ENCODE measurements at places on chromosomes 6 and 20.

GRCh38 chr6:106377061-106377540, 16.6 kb downstream of the CRYBG1 start:
- DNase-seq: no peak

DNA sequence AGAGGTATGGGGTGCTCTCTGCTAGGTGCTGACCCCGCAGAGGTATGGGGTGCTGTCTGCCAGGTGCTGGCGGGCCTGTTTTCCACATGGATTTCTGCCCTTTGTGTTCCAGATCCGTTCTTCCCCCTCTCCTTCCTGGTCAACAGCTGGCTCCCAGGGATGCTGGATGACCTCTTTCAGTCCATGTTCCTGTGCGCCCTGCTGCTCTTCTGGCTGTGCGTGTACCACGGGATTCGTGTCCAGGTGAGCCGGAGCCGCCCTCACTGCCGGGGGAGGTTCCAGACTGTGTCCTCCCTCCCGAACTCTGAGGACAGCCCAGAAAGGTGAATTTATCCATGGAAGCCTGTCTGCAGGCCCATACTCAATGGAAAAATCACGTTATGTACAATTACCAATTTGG, 36.3 kb downstream of the DYNLT1 start:
- no peak for DNase-seq

DNA sequence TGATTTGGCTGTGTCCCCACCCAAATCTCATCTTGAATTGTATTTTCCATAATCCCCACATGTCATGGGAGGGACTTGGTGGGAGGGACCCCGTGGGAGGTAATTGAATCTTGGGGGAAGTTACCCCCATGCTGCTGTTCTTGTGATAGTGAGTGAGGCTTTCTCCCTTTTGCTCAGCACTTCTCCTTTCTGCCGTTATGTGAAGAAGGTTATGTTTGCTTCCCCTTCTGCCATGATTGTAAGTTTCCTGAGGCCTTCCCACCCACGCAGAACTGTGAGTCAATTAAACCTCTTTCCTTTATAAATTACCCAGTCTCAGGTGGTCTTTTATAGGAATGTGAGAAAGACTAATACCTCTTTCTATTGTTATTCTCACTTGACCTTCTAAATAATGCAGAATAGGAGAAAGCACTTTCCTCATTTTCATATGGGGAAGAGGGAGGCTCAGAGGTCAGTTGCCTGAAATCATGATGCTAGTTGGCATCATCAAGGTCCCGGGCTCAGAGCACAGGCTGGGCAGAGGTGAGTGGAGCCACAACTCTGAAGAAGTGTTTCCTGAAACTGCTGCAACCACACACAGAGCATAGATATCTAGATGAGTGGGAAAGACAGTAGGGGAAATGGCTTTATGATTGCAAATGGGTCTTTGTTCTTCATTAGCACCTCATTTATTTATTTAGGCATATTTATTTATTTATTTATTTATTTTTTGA, 191.0 kb downstream of the QKI start:
- DNase-seq: no peak

- no peak for DNase-seq
Measured at GRCh38 chr6:97026298-97026697, 101.8 kb downstream of the KLHL32 start.

DNA sequence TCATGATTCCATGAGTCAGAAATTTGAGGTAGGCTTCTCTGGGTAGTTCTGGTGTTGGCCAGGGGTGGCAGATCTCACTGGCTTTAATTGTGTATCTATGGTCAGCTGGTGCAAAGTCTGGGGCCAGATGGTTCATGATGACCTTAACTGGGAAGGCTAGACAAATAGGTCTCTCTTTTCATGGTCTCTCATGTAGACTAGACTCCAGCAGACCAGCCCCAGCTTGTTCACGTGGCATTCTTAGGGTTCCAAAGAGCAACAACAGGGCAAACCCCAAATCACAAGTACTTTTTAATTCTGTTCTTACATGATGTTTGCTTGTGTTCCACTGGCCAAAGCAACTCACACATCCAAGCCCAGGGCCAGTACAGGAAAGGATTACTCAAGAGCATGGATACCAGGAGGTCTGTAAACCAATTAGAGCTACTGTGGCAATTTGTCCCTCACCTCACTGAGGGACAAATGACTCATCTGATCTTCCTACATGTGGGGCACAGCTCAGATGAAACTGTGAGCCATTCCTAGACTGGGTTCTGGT, 79.5 kb upstream of the PBOV1 start:
- no peak for DNase-seq

DNA sequence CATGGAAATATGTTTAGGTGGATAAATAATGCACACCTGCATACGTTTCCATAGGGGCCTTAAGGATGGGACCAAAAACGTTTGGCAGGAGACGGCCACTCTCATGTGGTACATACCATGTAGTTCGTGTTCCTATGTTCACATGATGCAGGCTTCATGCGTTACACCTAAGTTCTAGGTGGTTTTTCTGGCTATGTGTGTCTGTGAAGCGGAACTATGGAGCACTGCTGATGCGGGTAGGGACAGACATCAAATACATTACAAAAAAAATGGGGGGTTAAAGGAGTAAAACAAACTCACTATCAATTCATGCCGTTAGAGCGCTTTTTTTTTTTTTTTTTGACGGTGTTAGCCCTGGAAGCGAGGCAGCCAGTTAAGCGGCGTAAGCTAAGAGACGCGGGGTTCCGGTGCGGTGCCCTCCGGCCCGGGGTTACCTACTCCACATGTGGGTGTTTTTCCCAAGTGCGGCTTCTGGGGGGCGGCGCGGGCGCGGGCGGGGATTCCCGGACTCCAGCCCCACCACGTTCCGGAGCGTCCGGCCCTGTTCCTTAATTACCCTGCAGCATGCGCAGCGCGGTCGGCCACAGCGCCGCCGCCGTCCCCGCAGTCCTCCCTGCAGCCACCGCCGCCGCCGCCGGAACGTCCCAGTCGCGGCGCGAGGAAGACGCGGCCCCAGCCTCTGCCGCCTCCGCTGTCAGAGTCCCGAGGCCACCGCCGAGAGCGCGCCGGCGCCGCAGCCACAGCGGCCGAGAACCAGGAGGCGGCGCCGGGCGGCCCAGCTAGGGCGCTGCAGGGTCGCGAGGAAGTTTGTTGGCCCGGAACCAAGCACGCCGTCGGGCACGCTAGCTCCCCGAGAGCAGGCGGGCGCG, 648 bp downstream of the COL19A1 start:
- DNase-seq: peak; percentile 86

DNA sequence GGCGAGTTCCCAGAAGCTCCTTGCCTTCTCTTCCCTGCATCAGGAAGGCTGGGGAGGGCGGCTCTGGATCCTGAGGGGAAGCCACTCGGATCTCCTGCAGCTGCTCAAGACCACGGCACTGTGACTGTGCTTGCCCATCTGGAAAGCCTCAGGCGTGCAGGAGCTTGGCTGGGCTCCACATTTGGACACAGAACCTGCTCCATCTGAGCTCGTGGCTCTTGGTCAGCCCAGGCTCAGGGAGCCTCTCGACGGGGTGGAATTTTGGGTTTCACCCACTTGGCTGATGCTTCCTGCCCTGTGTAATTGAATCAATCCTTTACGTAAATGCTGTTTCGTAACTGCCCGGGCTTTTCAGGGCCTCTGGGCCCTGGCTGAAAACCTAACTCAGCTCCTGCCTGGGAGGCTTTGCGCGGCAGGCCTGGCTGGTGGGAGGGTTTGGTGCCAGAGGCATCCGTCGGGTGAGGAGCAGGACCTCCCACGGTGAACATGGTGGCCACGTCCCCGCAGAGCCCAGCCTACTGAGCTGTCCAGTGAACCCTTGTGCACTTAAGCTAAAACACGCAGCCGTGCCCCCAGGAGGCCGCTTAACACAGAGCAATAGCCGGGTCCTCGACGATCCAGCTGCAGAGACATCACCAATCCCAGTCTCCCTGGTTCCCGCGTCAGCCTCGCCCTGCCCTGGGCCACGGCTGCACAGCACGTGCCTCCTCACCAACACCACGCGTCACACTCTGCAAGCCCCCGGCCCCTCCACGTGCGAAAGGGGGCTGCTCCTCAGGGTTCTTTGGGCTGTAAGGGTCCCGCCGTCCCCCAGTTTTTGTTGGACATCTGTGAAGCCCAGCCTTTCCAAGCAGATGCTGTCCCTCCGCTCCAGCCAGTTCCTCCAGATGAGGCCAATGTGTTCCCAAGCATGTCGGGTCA, 241.0 kb downstream of the DLL1 start:
- DNase-seq: no peak
